ENCODE measurements at places on chromosomes 2 and 18.

GRCh38 chr18:7904529-7904928, 337.4 kb downstream of the PTPRM start:
- no peak for DNase-seq

- DNase-seq = no peak
These were observed 12.6 kb downstream of the RTP5 start for GRCh38 chr2:241882091-241882625.

GRCh38 chr2:174235680-174236079, 12.7 kb downstream of the OLA1 start:
- no peak for DNase-seq

- no peak for DNase-seq
These were observed 163.2 kb upstream of the MYCN start for GRCh38 chr2:15776992-15777702.

DNA sequence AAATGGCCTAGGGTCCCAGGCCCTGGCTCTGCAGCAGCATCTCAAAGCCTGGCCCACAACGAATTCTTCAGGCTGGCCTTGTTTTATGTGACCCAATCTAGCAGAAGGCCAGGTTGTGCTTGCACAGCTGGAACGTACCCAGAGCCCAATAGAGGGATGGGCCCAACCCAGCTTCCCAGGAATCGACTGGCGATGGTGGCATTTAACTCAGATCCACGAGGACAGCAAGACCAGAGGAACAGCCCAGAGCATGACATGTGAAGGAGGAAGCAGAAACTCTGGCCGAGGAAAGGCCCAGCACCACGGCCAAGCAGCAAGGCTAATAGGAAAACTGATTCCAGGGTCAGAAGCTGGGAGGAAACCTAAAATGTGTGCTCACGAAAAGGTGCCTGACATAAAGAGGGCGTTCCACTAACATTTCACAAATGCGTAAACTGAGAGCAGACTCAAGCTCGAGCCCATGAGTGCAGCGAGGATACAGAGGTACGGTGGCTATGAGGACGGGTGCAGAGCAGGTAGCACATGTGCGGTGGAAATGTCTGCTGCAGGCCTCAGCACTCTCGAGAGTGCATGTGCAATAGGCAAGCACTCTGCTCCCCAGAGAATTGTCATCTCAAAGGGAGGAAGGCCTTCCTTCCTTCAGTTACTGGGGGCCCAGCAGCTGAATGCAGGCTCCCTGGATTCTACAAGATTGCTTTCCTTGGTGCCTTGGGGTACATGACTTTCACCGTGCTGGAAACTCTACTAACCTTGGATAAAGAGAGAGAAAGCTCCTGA, 156.9 kb upstream of the GLI2 start:
- no peak for DNase-seq

- DNase-seq = no peak
These were observed 185.9 kb upstream of the KLHL14 start for GRCh38 chr18:32958746-32959145.

DNA sequence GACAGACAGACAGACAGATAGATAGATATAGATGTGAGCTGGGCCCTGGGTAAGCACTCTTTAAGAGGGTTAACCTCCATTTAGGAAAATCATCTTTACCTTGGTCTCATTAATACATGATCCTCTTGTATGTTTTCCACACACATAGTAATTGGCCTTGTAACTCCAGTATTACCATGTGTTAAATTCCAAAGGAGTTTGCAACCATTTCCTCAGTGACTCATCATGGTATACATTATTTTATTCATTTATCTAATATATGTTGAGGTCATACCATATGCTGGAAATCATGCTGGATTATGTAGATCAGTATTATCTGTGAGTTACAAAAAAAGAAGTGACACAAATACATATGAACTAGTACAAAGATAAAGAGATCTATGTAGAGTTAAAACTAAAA, 504.3 kb downstream of the DCC start:
- DNase-seq = no peak

- DNase-seq = no peak
These were observed 7.9 kb downstream of the HS6ST1 start for GRCh38 chr2:128310761-128311160.

DNA sequence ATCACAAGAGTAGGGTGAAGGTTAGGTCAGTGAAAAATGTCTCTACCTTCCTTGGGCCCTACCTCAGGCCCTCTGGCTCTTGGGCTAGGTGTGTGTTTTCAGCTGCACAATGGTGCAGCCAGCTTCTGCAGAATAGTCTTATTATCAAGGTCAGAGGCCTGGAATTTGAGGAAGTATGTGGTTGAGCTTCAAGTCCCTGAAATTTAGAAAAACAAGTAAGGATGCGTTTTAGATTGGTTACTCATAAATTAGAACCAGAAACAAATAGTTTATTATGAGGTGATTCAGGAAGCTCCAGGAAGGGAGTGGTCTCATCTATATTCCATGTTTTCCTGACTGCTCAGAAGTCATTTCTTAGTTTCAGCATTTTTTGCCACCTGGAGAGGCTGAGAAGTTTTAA, 204.2 kb upstream of the CELF4 start:
- DNase-seq = no peak

GRCh38 chr18:78123926-78124797, 855.5 kb upstream of the SALL3 start:
- DNase-seq = no peak

DNA sequence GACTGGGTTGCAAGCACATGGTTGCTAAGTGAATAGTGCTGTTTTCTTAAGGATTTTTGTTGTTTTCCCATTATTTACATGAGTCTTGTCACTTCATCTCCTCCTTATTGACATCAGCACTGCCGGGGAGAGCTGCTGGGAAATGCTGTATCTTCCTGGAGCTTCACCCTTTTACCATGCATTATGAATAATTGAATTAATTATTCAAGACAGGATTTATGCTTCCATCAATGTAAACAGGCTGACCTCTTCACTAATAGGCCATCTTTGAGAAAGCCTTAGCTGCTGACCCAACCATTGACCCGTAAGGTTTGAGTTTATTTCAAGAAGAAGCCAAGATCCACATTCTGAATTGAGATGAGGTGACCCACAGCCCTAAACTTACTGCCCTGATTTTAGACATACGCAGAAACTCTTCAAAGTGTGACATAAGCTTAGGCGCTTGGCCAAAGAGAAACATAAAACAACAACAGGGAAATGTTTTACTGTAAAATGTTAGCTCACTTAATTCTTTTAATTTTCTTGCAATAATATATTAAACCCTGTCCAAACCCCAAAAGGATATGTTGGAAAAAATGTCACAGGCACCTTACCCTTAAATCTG, 365.5 kb upstream of the SYT4 start:
- no peak for DNase-seq

DNA sequence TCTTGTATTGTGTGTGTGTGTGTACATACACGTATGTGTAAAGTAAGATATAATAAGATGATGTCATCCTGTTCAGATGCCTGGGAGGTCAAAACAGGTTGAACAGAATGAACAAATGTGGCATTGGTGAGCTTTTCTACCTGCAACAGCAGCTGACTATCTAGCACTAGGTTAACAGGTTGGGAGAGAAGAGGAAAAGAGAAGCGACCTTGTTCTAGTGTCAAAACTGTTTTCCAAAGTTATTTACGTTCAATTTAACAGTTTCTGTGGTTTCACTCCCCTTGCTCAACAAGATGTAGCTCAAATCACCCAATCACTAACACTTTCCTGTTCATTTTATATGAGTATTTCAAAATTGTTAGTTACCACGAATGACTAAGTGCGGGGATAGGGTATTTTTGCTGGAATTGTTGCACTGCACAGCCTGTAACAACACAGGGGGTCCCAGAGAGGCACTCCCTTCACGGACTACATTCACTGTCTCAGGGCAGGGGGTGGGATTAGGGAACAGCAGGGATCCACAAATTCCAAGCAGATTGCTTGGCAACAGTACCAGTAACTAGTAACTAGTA, 67.5 kb upstream of the DTNB start:
- no peak for DNase-seq

DNA sequence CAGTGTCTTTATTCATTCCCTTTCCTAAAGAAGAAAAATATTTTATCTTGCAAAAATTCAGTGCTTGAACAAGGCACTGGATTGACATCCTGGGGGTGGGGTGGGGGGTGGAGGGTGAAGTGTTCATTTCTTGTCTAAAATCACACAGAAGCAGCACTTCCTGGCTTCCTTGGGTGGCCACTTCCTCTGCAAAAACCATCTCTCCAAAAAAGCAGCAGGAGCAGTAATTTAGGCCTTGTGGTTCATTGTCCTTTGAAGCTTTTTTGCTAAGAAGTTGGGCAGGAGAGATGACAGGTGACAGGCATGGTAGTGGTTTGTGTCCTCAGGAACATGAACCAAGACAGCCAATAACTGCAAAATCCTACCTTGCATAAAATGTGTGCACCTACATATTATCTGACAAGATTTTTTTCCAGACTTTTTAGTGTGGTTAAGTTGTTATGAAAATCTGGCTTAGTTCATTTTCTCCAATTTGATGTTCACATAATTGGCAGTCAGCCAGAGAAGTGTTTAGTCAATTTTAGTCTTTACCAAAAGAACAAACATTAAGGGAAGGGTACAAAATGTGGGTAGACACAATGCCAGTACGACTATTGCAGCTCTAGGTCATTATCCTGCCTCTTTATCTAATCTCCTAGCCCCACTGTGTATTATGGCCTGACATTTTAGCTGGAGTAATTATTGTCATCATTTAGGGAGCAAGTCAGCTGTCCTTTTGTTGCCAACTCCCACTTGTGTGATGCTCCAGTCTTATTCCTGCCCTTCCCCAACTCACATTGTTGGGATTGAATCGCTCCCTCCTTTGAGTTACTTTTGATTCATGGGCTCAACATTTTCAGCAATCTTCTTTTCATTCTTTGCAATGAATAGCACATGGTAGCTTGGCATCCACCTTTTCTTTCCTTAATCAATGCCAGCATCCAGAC, 177.2 kb downstream of the MYO3B start:
- DNase-seq = no peak

GRCh38 chr2:71615767-71616730, 162.7 kb downstream of the DYSF start:
- DNase-seq = no peak

GRCh38 chr18:61602836-61603235, 269.6 kb downstream of the CDH20 start:
- no peak for DNase-seq

GRCh38 chr2:54161660-54162424, 46.4 kb downstream of the ACYP2 start:
- no peak for DNase-seq

DNA sequence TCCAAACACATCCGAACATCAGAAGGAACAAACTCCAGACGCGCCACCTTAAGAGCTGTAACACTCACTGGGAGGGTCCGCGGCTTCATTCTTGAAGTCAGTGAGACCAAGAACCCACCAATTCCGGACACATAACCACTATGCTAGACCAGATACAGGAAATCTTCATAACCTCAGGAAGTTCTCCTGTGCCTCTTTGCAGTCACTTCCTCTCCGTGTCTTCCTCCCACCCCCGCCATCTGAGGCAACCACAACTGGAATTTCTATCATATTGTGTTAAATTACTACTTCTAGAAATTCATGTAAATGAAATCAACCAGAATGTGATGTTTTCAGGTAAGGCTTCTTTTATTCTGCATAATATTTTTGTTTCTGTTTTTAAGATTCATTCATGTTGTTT, 631.0 kb upstream of the NXPH2 start:
- no peak for DNase-seq

DNA sequence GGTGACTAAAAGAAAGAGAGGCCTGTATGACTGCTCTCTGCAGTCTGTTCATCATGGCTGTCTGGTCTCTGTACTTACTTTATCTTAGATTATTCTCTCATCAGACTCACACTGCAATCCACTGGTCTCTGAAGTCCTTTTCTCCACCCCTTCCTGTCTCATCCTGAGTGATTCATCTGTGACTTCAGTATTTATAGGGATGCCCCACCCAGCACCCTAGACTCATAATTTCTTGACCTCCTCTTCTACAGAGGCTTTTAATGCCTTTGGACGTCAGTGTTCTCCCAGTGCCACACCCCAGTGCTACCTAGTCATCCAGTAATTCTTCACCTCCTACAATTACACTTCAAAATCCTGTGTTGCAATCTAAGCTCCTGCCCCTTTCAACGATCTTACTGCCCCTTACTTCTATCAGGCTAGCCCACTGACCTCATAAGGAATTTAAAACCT, 14.9 kb upstream of the ITPRID2 start:
- DNase-seq = no peak

DNA sequence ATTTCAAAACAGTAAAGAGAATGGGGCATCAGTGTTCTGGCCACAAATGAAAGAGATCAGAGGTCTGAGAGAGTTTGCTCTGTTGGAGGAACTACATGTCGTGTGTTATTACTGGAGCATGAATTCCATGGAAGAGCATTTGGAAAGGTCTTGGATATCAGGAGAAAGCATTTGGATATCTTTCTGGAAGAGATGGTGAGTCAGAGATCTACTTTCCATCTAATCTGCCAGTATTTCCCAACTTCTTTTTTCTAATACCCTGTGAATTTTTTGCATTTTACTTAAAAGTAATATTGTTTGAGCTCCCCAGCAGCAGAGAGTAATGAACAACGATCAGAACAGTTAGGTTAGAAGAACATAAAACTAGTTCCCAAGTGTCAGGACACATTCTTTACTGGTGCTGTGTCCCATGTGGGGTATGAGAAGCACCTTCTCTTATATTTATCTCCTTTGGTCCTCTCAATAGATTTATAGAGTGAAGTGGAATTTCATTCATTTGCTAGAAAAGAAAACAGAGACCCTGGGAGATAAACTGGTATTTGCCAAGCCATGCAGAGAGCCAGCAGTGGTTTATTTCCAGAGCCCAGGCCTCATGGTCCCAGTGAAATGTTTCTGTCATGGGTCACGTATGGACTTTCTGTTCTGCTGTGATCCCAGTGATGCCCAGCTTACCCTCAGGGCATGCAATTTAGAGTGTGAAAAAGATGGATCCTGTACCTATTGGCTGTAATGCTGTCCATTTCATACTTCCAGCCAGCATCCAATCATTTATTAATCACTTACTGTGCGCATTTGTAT, 130.8 kb upstream of the NT5C1B start:
- DNase-seq = no peak

Measured in activated T-helper 1 cell treated with Interleukin-2 at 50 U/mL for 16 hours (primary cell).